ENCODE measurements at places on chromosomes 2 and 18.

DNA sequence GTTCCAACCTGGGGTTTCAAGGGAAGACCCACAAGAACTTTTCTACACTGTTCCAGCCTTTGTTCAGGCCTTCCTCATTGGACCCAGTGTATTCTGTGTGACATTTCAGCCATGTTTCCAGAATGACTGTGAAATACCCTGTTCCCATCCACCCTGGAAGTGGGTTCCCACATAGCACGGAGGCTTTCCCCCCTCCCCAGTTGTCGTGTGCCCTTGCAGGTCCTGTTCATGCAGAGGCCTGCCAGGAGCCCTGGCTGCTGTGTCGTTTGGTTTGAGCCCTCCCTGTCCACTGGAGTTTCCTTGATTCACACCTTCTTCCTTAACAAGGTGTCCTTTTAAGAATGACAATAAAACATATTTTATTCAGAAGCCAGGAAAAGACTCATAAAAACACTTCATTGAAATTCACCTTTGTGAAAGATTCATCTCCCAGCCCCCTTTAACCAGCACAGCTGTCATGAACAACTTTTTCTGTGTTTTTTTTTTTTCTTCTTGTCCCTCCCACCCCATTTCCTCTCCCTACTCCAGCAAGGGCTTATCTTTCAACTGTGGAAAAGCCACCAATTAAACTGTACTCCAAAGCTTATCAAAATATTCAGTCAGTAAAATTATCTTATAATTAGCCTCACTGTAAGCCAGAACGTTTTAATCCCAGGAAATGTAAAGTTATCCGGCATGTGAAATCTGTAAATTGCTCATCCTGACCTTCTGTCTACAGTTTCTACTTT is 106.4 kb downstream of the ACOXL start:
- DNase-seq, result no peak

- DNase-seq, result no peak
Observed at GRCh38 chr18:41744421-41745030, 210.5 kb upstream of the PIK3C3 start.

DNA sequence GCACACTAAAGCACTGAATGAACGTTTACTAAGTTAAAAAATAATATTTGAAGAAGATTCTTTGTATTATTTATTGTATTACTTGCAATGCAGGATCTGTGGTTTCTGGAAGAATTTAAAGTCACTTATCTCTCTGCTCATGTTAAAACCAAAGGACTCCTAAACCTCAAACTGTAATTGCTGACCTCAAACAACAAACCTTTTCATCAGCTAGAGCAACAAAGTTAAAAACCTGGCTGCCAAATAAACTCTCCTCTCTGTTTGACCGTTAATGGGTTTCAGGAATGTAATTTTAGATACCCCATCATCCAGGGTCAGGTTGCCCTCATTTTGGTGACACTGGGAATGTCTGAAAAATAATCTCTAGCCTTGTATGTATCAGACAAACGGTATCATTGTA is 239.1 kb downstream of the TGIF1 start:
- no peak for DNase-seq

GRCh38 chr2:120470041-120470965 is 124.4 kb downstream of the INHBB start:
- DNase-seq, result no peak
